ENCODE measurements at places on chromosomes 16 and 17. TPM values are rescaled to one million over a fixed set of nuclear protein-coding genes. Genes with fewer than 3 reads are reported as not detected.

The PIRT gene
- not detected for total RNA-seq

The KRT24 gene
- total RNA-seq: not detected

The TP53TG3F gene
- not detected for total RNA-seq

The KRT9 gene
- not detected for total RNA-seq

The PPL gene
- total RNA-seq: not detected

The PRAC1 gene
- total RNA-seq: not detected

The KRT33A gene
- total RNA-seq: not detected
